ENCODE measurements at places on chromosomes 13 and 19.

DNA sequence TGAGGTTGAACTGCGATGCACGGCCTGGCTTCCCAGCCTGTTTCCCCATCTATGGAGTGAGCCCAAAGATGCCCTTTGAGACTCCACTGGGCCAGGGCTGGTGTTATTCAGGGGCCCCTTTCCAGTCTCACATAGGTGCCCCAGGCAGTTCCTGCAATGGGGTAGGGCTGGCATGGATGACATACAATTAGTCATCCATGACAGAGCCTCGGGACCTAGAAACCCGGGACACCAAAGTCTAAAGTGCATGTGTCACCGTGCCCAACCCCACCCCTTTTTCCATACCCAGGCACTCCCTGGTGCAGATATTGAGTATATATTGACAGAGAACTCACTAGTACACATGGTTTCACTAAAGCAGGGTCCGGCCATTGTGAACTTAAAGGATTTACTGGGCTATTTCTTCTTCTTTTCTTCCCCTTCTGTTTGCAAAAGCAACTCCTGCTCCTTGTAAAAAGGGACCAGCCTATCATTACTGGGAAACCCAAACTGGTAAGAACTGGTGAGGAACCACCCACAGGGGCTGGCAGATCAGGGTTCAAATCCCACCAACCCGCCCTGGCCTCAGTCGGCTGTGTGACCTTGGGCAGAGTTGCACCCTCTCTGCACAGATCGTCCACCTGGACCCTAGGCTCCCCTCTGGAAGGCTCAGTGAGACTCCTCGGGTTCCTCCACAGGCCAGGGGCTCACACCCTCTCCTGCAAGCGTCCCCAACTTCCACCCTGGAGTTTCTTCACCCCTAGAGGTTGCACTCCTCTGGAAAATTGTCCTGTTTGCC, 2.7 kb downstream of the B3GNT3 start:
- peak; percentile 25 for DNase-seq

GRCh38 chr13:74061926-74062595, 72.1 kb downstream of the KLF12 start:
- no peak for DNase-seq

DNA sequence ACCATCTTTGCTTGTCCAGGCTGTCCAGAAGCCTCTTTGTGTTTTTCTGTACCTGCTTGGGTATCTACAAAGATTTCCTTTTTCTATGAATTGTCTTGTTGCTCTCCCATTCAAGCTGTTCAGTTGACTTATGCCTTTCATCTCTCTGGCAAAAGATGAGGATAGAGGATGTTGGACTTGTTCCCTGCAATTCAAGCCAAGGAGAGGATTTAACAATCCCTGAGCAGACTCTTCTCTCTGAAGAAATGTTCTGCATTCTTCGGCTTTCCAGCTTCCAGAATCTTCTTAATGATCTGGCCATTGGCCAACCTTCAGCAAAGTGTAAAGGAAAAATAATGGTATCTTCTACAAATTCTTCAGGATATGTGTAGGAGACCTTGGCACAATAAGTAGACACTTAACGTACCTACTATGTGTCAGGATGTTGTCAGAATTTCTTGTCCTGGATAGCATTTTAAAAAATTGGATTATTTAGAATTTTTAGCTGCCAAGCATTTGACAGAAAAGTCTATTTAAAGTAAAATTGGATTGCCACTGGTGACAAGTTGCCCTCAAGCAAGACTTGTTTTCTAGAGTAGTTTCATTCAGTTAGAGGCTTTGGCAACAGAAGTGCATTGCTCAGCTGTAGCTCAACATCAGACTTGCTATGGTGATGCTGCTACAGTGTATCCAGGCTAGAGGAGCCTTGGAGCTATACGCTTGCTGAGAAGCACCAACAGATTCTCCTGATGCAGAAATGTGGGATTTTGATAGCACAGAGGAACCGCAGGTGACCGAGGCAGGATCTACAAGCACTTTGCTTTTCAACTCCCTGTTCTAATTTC, 455.7 kb downstream of the SUCLA2 start:
- DNase-seq: no peak

GRCh38 chr13:40172149-40172591, 494.3 kb downstream of the FOXO1 start:
- DNase-seq: no peak

DNA sequence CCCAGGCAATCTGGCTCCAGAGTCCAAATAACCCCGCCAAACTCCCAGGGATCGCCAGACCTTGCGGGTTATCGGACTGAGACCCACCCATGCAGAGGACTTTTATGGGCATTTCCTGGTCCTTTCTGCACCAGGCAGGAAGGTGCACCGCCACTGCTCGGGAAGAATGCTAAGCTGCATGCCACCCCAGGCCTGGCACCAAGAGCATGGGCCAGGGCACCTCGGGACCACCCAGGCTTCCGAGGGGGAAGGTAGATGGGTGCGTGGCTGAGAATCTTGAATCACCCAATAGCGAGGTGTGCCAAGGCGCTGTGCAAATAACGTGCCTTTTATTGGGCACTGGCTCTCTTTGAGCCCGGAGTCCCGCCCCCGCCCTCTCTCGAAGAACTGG, 422 bp upstream of the ZNF575 start:
- no peak for DNase-seq

- no peak for DNase-seq
These were observed 632 bp downstream of the NPAS1 start for GRCh38 chr19:47020132-47020805.

DNA sequence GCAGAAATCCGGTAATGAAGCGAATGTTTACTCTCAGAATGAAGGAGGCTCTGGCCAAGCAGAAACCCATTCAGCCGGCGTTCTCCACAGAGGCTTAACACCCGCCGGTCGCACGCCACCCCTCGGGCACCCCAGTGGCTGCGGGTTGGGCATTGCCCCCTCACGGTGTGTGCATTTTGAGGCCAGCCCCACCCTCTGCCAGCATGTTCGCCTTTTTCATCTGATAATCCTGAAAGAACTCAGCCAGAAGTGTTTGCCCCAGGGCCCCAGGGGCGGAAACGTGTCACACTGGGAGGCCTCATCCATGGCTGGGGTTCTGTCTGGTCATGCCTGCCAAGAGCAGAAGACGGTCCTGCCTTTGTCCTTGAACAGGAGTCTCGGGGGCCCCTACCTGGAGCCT, 34.2 kb downstream of the COMP start:
- no peak for DNase-seq

GRCh38 chr19:42619271-42619670, 24.5 kb upstream of the CEACAM8 start:
- DNase-seq: no peak

GRCh38 chr13:94829837-94830365, 117.6 kb upstream of the SOX21 start:
- DNase-seq: no peak

- no peak for DNase-seq
These were observed 1.5 kb downstream of the GPR18 start for GRCh38 chr13:99256709-99257108.
